ENCODE measurements at places on chromosomes 1 and 21. TPM values are rescaled to one million over a fixed set of nuclear protein-coding genes. Genes with fewer than 3 reads are reported as not detected.

MCL1 gene
- 325 TPM for total RNA-seq

C1QA gene
- 521 TPM for total RNA-seq

TMPRSS15 gene
- not detected for total RNA-seq

DNA sequence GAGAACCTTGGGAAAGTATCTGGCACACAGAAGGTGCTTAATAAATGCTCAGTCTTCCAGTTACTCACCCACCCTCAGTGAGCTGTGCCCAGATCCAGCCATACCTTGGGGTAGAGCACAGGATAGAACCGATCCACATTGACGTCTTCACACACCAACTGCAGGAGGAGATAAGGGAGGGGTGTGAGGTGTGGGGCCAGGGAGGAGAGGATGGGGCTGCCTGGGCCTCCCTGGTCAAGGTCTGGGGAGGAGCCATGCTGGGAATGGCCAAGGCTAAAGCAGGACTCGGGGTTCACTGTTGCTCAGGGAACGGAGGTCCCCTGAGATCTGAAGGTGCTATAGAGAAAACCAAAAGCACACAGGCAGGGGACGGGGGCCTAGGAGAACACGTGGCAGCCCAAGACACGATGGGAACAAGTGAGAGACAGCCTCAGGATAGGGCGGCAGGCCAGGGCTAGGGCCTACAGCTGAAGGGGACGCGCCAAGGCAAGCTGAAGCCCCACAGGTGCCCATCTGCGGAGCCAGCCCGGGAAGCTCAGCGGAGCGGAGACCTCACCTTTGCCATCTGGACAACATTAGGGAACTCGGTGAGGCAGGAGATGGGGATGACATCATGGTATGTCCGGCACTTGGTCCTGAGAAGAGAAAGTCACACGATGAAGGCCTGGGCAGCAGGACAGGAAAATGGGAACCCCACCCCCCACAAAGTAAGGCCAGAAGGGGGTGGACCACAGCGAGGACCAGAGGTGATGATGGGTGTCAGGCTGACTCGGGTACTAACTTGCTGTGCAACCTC is 55.9 kb downstream of the RAP1GAP start:
- H3K4me3 ChIP-seq, result no peak overlapping the region
- DNase-seq, result no peak
- H3K4me1 ChIP-seq, result no peaks in the 10 kb centered on the region
- no peaks in the 10 kb centered on the region for H3K36me3 ChIP-seq

GATAD2B gene
- total RNA-seq, result 55.1 TPM

DNA sequence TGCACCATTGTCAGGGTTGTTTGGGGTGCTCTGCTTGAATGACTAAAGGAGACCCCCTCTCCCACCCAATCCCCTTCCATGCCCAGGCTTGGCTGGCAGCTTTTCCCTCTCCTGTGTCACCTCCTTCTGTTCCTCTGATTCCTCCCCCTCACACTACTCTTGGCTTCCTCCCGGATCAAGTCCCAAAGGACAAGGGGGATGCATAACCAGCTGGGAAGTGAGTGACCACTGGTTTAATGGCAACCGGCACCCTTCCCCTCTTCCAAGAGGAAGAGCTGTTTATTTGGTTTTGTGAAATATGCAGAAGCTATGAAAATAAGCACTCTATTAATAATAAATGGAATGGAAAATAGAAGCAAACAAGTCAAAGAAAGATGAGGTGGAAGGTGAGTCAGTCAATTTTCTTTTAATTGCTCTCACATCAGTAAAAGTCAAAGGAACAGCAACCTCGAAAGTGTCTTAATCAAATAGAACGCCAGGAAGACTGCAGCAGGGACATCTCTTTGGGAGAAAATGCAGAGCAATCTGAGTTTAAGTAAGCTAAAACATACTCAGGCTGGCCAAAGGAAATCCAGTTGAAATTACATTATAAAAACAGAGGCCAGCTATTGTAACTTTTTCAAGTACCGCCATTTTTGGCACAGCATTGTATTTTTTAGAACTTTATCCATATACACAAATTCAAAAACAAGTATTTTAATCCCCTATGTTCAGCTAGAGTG is 322.5 kb downstream of the SIPA1L2 start:
- DNase-seq, result no peak
- no peaks in the 10 kb centered on the region for H3K36me3 ChIP-seq
- peaks cover 12% of the 10 kb centered on the region for H3K4me1 ChIP-seq
- no peaks in the 10 kb centered on the region for H3K27me3 ChIP-seq
- H3K27ac ChIP-seq, result no peak overlapping the region
- no peak overlapping the region for H3K4me3 ChIP-seq

- peak; percentile 91 for DNase-seq
- H3K27me3 ChIP-seq, result no peaks in the 10 kb centered on the region
- H3K4me3 ChIP-seq, result peak overlapping the region; percentile 5
Observed at GRCh38 chr21:46295996-46296752, 10.0 kb downstream of the YBEY start.

DNA sequence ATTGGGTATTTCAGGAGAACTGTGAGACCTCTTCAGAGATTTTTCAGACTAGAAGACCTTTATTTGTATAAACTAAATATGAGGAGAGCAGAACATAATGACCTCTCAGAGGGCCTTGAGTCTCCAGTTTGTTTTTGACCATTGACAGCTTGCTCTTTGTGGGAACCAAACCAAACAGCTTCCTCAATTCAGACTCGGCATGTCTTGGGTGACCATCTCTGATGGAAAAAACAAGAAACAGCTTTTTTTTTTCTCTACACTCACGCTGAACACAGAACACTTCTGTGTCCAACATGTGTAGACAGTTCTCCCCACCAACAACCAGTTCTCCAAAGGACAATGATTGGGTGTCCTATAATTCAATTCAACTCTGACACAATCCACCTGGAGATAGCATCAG is 11.5 kb downstream of the ATP1A4 start:
- H3K4me3 ChIP-seq, result no peak overlapping the region
- H3K4me1 ChIP-seq, result peaks cover 8% of the 10 kb centered on the region
- no peak overlapping the region for H3K27ac ChIP-seq
- no peak for DNase-seq
- peaks cover 5% of the 10 kb centered on the region for H3K27me3 ChIP-seq
- H3K36me3 ChIP-seq, result no peaks in the 10 kb centered on the region

DNA sequence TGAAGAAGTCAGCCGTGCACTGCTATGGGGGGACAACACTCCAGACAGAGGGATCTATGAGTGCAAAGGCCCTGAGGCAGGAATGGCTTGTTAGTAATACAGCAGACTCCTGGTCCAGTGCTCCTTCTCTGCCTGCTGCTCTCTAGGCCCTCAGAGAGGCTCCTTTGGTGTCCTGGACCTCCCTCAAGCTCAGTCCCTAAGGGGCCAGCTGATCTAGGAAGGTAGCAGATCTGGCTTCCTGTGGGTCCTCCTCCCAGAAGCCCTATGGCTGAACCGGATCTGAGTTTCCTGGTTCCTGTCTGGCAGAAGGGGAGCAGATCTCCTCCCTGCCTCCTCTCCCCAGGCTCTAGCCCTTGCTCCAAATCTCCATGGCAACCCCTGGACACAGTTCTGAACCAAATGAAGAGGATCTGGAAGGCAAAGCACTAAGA is at the start of gene LDLRAD2:
TSS of gene LDLRAD2 (plus strand) at position 391 of the 431 bp plus-strand sequence. CDS start 187 bp downstream, outside the sequence.
- H3K27me3 ChIP-seq, result no peaks in the 10 kb centered on the region
- no peak within 1 kb of the TSS for H3K27ac ChIP-seq
- H3K36me3 ChIP-seq, result no peaks in the 10 kb centered on the region
- no peak within 1 kb of the TSS for H3K4me3 ChIP-seq
- DNase-seq, result no peak

- no peak overlapping the region for H3K4me3 ChIP-seq
- no peak for DNase-seq
- H3K4me1 ChIP-seq, result peaks cover 28% of the 10 kb centered on the region
- no peaks in the 10 kb centered on the region for H3K36me3 ChIP-seq
- no peaks in the 10 kb centered on the region for H3K27me3 ChIP-seq
Observed at GRCh38 chr1:3316340-3316943, 138.0 kb upstream of the ARHGEF16 start.

GRCh38 chr1:34918386-34918976 is 11.0 kb downstream of the DLGAP3 start:
- H3K36me3 ChIP-seq, result no peaks in the 10 kb centered on the region
- no peak overlapping the region for H3K4me3 ChIP-seq
- H3K27ac ChIP-seq, result no peak overlapping the region
- no peaks in the 10 kb centered on the region for H3K4me1 ChIP-seq
- peaks cover 26% of the 10 kb centered on the region for H3K27me3 ChIP-seq
- DNase-seq, result no peak

- H3K4me3 ChIP-seq, result no peak overlapping the region
- H3K36me3 ChIP-seq, result no peaks in the 10 kb centered on the region
- H3K27me3 ChIP-seq, result peaks cover 29% of the 10 kb centered on the region
- no peak overlapping the region for H3K27ac ChIP-seq
- no peak for DNase-seq
- peaks cover 5% of the 10 kb centered on the region for H3K4me1 ChIP-seq
Observed at GRCh38 chr1:236689713-236690569, 3.6 kb downstream of the ACTN2 start.

DNA sequence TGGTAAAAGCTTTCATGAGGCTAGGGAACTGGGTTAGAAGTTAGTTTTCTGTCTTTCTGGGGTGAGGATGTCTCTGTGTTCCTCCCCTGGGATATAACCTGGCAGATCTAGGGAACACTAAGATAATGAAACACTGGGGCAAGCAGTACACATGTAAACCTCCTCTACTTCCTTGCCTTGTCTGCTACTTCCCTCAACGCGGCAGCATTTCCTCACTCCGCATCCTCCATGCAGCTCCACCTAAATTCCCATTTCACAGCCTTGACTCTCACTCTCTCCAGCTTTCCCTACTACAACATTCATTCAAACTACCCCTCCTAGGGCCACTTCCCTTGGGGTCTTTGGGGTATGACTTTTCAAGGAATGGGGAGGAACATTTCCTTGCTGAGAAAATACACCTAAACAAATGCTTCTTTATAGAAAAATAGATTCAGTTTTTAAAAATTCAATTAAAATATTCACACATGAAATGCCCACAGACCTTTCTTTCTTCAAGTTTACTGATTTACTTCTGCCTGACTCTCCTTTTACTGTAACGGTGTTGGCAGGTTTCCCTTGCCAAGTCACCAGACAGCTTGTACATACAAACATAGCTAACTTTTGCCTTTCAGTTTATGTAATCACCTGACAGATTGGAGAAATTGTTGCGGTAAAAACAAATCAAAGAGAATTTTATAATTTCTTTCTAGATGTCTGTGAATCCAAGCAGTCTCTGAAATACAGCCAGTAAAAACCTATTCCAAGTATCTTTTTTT is 90.1 kb downstream of the TNFSF18 start:
- no peak overlapping the region for H3K27ac ChIP-seq
- no peaks in the 10 kb centered on the region for H3K27me3 ChIP-seq
- H3K36me3 ChIP-seq, result no peaks in the 10 kb centered on the region
- H3K4me3 ChIP-seq, result no peak overlapping the region

HSF2BP gene
- total RNA-seq, result 0.41 TPM

GRCh38 chr1:18199462-18199861 is 91.9 kb downstream of the IGSF21 start:
- H3K4me3 ChIP-seq, result no peak overlapping the region
- peaks cover 61% of the 10 kb centered on the region for H3K27me3 ChIP-seq
- H3K4me1 ChIP-seq, result no peaks in the 10 kb centered on the region
- no peak for DNase-seq

DNA sequence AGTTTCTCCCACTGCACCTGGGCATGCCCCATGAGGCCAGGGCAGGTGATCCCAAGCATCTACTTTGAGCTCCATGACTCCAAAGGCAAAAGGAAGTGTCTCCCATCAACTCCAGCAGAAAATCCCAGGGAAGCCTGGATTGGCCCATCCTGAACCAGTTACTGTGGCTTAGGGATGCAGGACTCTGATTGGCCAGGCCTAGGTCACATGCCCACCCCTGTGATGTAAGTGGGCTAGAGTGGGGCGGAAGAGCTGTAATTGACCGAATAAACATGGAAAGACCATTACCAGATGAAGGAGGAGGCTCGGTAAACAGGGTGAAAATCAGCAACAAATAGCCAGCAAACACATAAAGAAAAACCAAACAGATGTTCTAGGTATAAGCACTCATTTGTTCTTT is 45.2 kb downstream of the MATN1 start:
- H3K4me1 ChIP-seq, result no peaks in the 10 kb centered on the region
- no peaks in the 10 kb centered on the region for H3K36me3 ChIP-seq
- H3K27ac ChIP-seq, result no peak overlapping the region
- DNase-seq, result peak; percentile 6

GRCh38 chr1:150320667-150320978 is 710 bp upstream of the PRPF3 start:
- H3K36me3 ChIP-seq, result peaks cover 12% of the 10 kb centered on the region
- DNase-seq, result no peak
- peak overlapping the region; percentile 94 for H3K27ac ChIP-seq
- peak overlapping the region; percentile 88 for H3K4me3 ChIP-seq
- H3K27me3 ChIP-seq, result no peaks in the 10 kb centered on the region

FLG2 gene
- total RNA-seq, result not detected

DNA sequence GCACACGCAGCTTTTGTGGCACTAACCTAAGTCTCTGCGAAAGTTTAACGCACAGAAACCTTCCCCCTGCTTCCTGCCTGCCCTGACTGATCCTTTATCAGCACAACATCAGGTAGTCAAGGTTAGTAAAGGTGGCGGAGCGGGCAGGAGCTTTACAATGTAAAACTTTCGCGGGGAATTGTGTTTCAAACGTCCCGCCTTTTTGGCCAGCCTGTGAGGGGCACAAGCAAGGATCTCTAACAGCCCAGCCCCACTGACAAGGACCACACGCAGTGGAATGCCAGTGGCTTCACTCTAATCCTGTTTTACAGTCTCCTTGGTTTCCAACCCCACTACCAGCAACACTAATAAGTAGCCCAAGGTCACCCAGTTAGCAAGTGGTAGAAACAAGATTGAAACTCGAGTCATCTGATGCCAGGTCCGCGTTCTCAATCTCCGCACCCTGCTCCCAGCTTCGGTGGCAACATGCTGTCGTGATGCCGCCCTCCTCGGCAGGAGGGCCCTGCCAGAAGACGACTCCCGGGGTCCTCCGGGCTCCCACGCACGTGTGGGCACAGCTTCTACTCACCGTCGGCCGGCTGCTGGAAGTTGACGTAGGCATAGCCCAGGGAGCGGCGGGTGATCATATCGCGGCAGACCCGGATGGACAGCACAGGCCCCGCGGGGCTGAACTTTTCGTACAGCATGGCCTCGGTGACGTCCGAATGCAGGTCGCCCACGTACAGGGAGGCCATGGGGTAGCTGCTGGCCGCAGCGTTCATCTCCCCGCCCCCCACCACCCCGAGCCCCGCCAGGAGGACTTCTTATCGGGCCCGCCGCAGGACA is 1.2 kb downstream of the PABPC4 start:
- H3K27me3 ChIP-seq, result no peaks in the 10 kb centered on the region
- peaks cover 24% of the 10 kb centered on the region for H3K36me3 ChIP-seq

- H3K36me3 ChIP-seq, result no peaks in the 10 kb centered on the region
- H3K27me3 ChIP-seq, result peaks cover 6% of the 10 kb centered on the region
- H3K4me1 ChIP-seq, result no peaks in the 10 kb centered on the region
Observed at GRCh38 chr1:29756498-29756897, 520.2 kb downstream of the PTPRU start.

TEX38 gene
- not detected for total RNA-seq

DNA sequence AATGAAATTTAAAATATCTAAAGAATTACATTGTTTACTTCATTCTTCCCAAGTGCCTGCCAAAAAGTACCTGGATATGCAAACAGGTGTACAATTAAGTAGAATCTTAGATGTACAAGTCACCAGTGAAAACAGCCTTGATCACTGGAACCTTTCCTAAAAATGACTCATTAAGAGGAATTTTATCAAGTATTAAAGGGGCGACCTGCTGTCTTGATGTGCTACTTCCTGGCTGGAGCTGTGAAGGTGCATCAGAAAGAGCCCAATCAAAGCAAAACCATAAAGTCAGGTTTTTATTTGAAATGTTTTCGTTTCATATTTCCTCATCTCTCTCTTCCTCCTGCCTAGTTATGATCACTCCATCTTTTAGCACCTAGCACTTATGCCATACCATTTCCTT is 33.4 kb downstream of the IFI44 start:
- H3K4me3 ChIP-seq, result no peak overlapping the region
- H3K27me3 ChIP-seq, result no peaks in the 10 kb centered on the region
- DNase-seq, result no peak
- no peak overlapping the region for H3K27ac ChIP-seq
- no peaks in the 10 kb centered on the region for H3K36me3 ChIP-seq

PDC gene
- not detected for total RNA-seq
